ENCODE measurements at places on chromosomes 2 and 18.
A peak's percentile ranks its signal among the peaks of the same experiment; 100 is the strongest.

DNA sequence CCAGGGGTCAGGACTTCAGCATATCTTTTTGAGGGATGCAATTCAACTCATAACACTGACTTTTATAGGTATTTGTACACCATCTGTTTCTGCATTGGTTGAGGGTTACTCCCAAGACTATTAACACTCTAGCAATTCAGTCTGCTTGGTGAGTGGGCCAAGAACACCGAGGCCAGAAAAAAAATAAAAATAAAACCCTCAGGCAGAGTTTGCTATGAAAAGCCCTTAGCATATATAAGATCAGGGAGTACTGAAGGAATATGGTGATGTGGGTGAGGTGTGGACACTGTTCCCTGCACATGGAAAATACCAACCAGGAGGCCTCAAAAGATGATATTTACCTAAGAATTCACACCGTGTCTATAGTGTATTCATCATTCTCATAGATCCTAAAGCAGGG is 383.2 kb upstream of the UBE2E3 start:
- DNase-seq: no peak

GRCh38 chr18:49988101-49988500 is 174.8 kb upstream of the ACAA2 start:
- no peak for DNase-seq

GRCh38 chr2:141440072-141440635 is 690.7 kb downstream of the LRP1B start:
- no peak for DNase-seq

DNA sequence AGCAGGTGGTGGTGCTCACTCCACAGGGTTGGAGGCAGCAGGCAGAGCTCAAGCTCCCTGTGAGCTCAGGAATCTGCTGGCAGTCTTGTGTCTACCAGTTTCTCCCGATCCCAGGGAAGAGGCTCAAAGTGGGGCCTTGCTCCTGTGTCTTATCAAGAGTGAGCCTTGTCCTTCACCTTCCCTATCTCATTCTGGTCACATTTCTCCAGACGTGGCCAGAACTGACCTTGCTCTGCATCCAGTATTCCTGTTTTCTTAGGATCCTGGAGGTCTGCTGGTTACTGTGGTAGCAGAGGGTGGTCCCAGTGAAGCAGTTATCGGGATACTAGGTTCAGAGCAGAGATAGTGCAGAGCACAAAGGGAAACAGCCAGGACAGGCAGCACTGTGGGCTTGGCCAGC is 47.1 kb upstream of the ASB18 start:
- DNase-seq: no peak

DNA sequence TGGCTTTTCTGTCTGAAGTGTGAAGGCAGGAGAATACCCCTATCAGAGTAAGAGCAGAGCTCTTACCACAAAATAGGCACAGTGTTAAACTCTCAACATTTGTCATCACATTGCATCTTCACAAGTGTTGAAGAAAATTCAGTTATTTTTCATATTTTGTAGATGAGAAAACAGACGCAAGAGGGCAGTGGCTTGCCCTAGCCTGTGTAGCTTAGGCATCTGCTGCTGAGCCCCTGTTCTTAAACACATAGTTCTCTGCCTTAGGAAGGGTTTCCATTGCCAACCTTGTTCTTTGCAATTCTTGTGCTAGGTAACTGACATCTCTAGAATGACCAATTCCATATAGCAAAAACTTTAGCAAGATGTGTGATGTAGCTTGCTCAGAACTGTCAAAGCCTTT is 112.7 kb upstream of the RMDN2 start:
- DNase-seq: no peak

GRCh38 chr2:40401896-40402295 is 50.0 kb downstream of the SLC8A1 start:
- DNase-seq: no peak

DNA sequence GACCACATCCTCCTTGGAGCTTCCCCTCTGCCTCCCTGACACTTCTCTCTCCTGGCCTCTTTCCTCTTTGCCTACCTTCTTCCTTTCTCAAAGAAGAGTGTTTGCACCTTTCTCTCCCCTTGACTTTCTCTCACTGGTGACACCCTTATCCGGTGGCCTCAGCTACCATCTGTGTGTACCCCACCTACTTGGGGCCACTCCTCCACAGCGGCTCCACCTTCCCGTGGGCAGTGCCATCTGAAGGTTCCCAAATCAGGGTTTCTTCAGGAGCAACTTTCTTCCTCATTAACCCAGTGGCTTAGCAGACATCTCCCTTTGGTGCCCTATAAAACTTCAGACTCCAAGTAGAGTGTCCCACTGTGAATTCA is 5.3 kb upstream of the NCL start:
- no peak for DNase-seq

DNA sequence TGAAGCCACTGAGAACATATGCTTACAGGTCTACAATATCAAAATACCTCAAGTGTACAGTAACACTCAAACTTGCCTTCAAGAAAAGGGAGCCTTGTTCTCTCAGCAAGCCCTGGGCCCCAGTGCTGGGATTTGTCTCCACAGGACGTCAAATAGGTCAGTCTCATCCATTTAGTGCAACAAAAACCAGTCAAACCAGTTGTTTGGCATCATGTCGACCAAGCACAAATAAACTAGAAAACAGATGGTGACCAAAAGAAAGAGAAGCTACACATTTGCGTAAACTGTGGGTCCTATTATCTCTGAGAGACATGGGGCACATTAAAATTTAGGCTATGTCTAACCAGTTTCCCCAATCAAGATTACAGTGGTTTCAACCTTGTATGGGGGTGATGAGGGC is 182.6 kb upstream of the PKDCC start:
- DNase-seq: no peak

GRCh38 chr2:213751446-213751845 is 467.2 kb downstream of the SPAG16 start:
- DNase-seq: no peak

GRCh38 chr2:120066800-120067547 is 54.1 kb downstream of the EPB41L5 start:
- no peak for DNase-seq

- DNase-seq: no peak
Measured at GRCh38 chr2:7346336-7346735, 429.1 kb downstream of the RNF144A start.

GRCh38 chr2:237533668-237534161 is 32.7 kb upstream of the PRLH start:
- no peak for DNase-seq

- no peak for DNase-seq
Measured at GRCh38 chr2:86562485-86562921, 740 bp downstream of the CHMP3 start.

DNA sequence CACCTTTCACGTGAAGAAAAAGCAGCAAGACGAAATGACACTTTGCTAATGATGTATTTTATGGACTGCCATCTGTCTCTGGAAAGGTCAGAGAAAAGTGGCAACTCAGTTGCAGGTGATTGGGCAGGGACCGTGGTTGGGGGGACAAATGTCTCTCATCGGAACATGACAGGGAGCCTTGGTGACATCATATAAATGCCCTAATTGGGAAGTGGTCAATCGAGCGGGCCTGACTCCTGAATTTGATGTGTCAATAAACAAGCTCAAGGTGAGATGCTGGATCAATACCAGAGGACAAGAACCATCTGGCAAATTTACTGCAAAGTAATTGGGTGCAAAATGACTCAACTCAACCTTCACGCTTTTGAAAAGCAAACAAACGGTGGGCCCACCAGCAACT is 151.9 kb upstream of the SKOR2 start:
- DNase-seq: no peak

DNA sequence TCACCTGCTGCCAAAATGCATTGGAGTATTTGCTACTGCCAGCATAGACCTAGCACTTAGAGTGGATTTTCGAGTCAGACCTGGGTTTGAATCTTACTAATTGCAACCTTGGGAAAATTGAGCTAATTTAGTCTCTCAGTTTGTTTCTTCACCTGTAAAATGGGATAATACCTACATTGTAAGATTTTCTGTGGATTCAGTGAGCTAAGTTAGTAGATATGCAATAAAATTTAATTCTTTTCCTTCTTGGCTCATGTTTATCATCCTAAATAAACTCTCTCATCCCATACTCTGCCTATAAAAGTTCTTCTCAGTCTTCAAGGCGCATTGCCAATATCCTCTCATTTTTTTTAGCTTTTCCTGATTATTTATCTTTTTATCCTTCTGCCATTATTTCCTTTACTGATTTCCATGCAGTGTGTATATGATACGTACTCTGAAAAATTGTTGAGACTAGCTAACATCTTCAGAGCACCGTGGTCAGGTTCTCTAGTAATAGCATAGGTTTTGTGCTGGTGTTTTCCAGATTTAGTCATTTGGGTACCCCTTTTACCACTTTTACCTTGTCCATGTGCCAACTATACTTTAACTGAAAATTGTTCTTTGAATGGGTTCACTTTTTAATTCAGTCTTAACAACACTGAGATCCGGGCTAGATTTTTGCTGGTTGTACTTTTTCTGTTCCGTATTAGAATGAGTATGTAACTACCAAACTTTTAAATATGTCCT is 7.3 kb downstream of the CEP192 start:
- DNase-seq: no peak

DNA sequence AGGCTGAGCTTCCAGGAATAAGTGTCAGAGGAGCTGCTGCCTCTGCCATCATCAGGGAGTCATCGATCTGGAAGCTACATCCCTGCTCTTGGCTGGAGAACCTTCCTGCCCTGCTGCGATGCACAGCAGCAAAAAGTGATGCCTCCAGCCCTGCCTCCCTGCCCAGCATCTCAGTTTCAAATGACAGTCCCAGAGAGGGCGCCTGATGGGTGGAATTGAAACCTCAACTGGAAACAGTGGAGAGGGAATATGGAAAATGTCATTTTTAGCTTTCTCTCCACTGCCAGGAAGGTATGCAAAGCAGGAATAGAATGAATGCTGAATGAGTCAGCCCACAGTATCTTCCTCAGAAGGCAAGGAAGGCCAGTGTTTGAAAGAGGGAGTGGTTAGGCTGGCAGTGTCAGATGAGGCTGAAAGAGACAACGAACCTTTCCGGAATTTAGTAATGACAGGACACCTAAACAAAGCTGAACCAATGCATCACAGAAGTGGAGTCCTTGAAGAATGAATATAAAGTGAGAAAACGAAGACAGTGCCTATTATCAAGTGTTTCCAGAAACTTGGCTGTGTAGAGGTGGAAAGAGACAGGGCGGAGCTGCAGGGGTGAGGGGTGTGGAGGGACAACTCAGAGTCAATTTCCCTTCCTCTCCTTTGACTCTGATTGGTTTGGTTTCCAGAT is 153.9 kb upstream of the NDUFV2 start:
- DNase-seq: no peak

GRCh38 chr18:52567360-52567759 is 227.4 kb downstream of the DCC start:
- no peak for DNase-seq

DNA sequence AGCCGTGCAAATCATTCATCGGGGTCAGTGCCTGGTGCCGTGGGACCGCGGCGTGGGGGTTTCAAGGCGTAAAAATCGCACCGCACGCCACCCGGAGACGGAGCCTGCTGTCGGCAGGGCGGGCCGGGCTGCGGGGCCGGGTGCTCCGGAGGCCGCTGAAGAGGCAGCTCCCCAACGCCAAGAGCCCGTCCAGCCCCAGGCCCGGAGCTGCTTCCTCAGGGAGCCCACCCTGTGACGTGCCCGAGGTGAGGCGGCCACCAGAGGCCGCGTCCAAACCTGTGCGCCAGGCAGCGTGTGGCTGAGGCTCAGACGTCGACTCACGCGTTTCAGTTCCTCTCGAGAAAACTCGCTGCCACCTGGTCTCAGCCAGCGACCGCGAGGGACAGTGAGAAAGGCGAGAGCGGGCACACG is 98.1 kb downstream of the NFATC1 start:
- DNase-seq: no peak

DNA sequence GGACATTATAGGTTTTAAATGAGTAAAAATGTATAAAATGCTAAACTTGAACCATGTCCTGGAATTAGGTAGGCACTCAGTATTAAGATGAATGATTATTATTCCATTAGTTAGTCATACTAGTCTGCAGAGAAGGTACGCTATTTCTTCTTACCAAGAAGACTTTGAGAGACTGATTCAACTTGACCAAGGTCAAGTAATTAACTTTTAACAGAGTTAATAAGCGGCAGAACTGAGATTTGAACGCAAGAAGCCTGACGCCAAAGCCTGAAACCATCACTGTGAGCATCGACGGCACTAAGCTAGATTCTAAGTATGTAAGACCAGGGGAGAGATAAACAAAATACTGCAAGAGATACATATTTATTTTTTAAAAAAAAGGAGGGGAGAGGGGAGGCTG is 2.6 kb downstream of the EVA1A start:
- no peak for DNase-seq

DNA sequence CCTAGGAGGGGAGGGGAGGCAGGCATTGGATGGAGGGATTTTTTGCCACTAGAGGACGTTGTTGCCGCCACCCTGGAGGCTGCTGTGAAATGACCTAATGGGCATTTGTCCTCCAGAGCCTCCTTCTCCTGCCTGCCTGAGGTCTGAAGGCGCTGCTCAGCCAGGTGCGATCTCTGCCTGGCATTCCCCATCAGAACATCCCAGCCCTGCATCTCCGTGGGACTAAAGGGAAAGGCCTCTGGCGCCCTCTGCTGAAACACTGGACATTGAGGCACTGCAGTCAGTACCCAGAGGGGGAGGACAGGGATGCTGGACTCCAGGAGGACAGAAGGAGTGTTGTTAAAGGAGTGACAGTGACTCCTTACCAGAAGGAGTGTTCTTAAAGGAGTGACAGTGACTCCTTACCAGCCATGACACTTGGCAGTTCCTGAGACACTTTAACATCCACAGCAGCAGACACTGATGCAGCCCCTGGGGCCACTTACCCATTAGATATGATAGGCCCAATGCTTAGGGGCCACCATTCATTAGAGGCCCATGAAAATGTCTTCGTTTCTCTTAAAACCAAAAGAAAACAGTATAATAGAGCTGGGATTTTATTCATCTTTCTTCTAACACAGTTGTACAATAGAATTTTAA is 17.0 kb downstream of the THNSL2 start:
- peak; percentile 19 for DNase-seq

DNA sequence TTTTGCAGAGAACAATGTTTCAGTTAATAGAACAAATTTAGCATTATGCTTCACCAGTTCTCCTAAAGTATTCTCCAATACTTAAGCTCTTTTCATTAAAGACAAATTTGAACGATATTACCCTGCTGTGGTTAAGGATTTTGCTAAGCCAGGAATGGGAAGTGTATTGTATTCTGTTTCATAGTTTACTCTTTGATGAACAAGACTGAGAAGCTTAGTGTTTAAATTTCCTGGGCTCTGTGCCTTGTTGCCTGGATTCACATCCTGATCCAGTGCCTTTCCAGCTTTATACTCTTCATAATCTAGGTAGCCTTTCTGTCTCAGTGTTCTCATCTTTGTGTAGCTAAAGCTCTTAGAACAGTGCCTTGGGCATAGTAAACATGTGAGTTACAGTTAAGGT is 58.6 kb upstream of the GLS start:
- no peak for DNase-seq

- peak; percentile 53 for DNase-seq
Measured at GRCh38 chr2:102367331-102367971, 11.9 kb downstream of the IL18R1 start.
